ENCODE measurements at places on chromosomes 6 and 20.

- no peak for DNase-seq
Measured at GRCh38 chr6:31446481-31446880, 43.1 kb downstream of the MICA start.

GRCh38 chr6:20778459-20778858 lies 244.2 kb downstream of the CDKAL1 start:
- DNase-seq, result no peak

DNA sequence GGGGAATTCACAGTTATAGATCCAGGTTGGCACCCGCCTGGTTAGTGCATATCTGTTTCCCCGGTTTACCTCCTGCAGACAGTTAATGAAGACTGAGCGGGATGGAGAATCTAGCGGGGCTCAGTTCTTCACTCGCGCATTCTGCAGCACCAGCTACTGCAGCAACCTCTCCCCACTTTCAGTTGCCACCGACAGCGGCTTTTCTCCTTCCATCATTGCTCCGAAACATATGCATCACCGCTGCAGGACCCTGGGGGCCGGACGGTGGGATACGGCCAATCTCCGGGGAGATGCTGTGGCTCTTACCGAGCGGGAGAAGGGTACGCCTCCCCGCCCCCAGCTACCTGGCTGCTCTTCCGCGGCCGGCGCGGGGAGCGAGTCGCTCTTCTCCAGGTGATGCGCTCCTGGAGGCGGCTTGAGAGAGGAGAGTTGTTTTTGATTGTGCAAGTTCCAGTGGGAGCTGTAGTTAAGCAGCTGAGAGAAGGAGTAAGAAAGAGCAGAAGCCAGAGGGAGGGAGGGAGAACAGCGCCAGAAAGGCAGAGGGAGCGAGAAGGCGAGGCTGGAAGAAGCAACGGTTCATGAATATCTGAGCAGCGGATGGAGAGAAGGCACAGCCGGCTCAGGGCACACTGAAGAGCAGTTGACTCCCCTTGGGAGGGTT lies at the start of gene SGK1:
SGK1 (minus strand) TSS at position 642 of the 661 bp plus-strand sequence. CDS start 652 bp downstream, outside the sequence.
- peak; percentile 8 for DNase-seq

GRCh38 chr6:151689499-151690201 lies 117.8 kb upstream of the ESR1 start:
- DNase-seq, result no peak

- DNase-seq, result no peak
Measured at GRCh38 chr6:36269834-36270705, at the start of gene PNPLA1. Gene PNPLA1, plus strand, starts transcription at chr6:36270060. Its CDS starts 400 bp downstream, at chr6:36270460.

Measured in T-helper 1 cell (primary cell).